ENCODE measurements at places on chromosomes 7 and 10. TPM values are rescaled to one million over a fixed set of nuclear protein-coding genes. Genes with fewer than 3 reads are reported as not detected.

LBX1 gene
- total RNA-seq, result not detected

ATAD1 gene
- 38.3 TPM for total RNA-seq

SFMBT2 gene
- total RNA-seq, result 2.2 TPM

CLCN1 gene
- not detected for total RNA-seq

GRID1 gene
- total RNA-seq, result not detected

P4HA1 gene
- total RNA-seq, result 81.7 TPM

CPA2 gene
- total RNA-seq, result not detected

PNLIPRP1 gene
- not detected for total RNA-seq

PNLIPRP2 gene
- total RNA-seq, result not detected

GRID2IP gene
- not detected for total RNA-seq

PIK3CG gene
- 4.1 TPM for total RNA-seq

TFR2 gene
- 0.70 TPM for total RNA-seq

IL15RA gene
- total RNA-seq, result 15.7 TPM

C10orf90 gene
- total RNA-seq, result not detected

LRRD1 gene
- total RNA-seq, result under 0.01 TPM

PAPOLB gene
- 0.23 TPM for total RNA-seq

PON3 gene
- total RNA-seq, result 0.85 TPM

SCART1 gene
- total RNA-seq, result 0.28 TPM

CYP2C9 gene
- total RNA-seq, result not detected

PDE6C gene
- total RNA-seq, result not detected

AMPH gene
- not detected for total RNA-seq

LGI1 gene
- not detected for total RNA-seq

PAX2 gene
- 0.51 TPM for total RNA-seq

RPEL1 gene
- 0.17 TPM for total RNA-seq

WDFY4 gene
- 2.1 TPM for total RNA-seq

GFRA1 gene
- total RNA-seq, result 51.3 TPM

CDNF gene
- total RNA-seq, result 0.56 TPM

GNB2 gene
- 154 TPM for total RNA-seq

SPDYE9 gene
- not detected for total RNA-seq

SPDYE6 gene
- total RNA-seq, result not detected

ASB10 gene
- not detected for total RNA-seq

RTKN2 gene
- 0.33 TPM for total RNA-seq

ZNRF2 gene
- total RNA-seq, result 13.4 TPM

ITIH5 gene
- total RNA-seq, result 0.51 TPM

SPOCK2 gene
- 6.6 TPM for total RNA-seq

SVIL gene
- 98.9 TPM for total RNA-seq

CNPY1 gene
- not detected for total RNA-seq

MUC12 gene
- not detected for total RNA-seq

NODAL gene
- total RNA-seq, result not detected

AZGP1 gene
- total RNA-seq, result not detected

TMEM229A gene
- not detected for total RNA-seq

AOAH gene
- total RNA-seq, result not detected

SNX8 gene
- total RNA-seq, result 18.5 TPM

TIMM23 gene
- total RNA-seq, result 73.8 TPM
